GM23248 (cell line): ENCODE measurements at places on chromosomes 16 and 17. TPM values are rescaled to one million over a fixed set of nuclear protein-coding genes. Genes with fewer than 3 reads are reported as not detected.

DNA sequence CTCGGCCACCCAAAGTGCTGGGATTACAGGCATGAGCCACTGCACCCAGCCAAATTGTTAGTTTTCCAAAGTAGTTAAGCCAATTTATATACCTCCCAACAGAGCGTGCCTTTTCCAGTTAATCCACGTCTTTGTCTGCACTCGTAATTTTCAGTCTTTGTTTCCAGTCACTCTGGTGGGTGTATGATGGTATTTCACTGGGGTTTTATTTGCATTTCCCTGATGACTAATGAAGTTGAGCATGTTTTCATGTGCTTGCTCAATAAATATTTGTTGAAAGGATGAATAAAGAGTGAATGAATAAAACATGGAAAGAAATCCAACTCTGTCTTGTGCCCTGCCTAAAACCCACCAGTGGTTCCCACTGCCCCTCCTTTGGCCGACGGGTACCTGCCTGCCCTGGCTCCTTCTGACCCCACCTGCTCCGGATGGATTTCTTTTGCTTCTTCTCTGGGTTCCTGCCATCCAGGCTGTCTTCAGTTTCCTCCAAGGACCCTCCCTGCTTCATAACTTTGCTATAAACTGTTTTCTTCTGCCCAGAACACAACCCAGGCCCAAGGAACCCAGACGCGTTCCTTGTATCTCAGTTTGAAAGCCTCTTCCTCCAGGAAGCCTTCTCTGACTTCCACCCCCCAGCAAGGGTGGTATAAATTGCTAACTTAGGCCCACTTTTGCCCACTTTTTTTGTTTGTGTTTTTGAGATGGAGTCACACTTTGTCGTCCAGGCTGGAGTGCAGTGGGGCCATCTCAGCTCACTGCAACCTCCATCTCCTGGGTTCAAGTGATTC, 3.0 kb upstream of the ABCC1 start:
- peak; percentile 89 for DNase-seq

GRCh38 chr16:57590654-57591085, 37.8 kb upstream of the ADGRG1 start:
- DNase-seq = peak; percentile 86

GRCh38 chr17:40557531-40558299, 7.6 kb downstream of the CCR7 start:
- no peak for DNase-seq

DNA sequence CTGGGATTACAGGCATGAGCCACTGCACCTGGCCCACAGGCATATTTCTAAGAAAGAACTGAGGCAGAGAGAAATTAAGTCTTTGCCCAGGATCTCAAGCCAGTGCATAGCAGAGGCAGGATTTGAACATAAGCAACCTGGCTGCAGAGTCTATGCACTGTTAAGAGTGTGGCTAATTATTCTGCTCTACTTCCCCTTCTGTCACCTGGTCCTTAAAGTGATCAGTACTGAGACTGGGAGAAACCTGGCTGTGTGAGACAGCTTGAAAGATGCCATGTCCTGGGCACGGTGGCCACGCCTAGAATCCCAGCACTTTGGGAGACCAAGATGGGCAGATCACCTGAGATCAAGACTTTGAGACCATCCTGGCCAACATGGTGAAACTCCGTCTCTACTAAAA, 58.1 kb downstream of the IQCK start:
- no peak for DNase-seq

DNA sequence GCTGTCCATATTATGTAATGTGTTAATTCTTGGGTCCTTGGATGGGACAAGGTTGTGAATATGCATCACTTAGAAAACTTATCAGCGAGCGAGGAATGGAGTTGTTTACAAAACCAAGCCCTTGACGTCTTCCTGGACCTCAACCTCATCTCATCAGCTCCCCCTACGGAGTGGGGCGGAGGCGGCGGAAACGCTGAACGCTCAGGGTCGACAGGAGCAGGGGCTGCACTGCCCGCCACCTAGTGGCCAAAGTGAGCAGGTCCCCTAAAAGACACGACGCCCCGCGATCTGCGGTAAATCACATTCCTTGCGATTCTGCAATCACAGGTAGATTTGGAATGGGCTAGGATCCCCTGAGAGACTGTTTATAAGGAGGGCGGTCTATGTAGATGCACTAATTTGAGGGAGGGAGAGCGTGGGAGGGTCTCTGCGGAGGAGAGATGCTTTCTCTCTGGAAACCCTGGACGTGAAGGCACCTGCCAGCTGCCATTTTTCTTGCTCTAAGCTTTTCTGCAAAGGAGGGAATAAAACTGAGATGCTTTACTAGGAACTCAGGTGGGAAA, 5.4 kb upstream of the ICAM2 start:
- DNase-seq = peak; percentile 78

GRCh38 chr16:81940781-81941560, 70.3 kb downstream of the SDR42E1 start:
- DNase-seq = peak; percentile 81

DNA sequence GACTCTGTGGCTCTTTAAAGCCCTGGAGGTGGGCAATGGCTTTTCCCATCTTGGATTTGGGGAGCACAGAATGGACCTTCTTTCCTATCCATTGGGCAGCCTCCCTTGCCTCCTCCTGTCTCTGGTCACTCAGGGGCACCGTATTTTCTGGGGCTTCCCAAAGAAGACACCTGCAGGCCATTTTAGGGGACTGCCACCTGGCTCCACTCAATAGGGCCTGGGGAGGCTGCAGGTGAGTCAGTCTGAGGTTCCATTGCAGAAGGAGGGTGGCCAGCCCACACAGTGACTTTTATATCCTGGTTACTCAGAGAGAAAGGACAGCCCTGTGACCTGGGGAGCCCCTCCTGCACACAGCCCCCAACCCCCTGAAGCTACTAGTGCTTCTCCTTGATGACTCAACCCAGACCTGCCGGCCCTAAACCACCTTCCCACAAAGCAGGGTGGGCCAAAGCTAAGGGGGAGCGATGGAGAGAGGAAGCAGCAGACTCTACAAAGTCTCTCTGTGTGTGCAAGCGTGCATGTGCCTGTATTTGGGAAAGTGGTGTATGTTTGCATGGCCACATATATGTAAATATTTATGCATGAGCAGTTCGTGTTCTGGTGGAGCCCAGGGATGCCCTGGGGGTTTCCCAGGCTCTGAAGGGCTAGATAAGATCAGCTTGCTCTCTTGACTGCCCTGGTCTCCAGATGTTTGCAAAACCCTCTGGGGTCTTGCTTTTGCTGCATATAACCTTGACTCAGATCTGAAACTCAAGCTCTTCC, 5.0 kb downstream of the CX3CL1 start:
- no peak for DNase-seq

DNA sequence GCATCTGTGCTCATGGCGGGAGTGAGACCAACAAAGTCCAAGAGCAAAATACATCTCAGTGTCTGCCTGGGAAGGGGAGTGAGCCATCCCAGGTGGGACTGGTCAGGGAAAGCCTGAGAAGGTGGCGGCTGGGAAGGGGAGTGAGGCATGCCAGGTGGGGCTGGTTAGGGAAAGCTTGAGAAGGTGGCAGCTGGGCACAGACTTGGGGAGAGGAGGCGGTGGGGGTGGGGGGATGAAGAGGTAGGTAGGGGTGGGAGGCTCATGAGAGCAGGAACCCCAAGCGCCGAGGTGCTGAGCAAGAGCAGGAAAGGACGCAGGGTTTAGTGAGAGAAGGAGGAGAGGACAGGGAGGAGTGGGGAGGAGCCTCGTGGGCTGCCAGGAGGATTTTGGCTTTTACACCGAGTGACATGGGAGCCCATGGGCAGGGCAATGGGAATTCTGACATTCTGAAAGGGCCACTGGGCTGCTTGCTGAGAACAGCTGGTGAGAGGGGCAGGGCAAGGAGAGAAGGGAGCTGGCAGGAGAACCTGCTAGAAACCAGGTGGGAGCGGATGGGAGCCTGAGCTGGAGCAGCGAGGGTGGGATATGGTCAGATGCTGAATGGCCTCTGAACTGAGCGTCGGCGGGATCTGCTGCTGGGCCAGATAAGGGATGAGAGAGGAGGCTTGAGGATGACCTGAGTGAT, 256.1 kb upstream of the RPL38 start:
- no peak for DNase-seq

GRCh38 chr17:78609191-78609641, 32.0 kb upstream of the DNAH17 start:
- no peak for DNase-seq

Gene TMEM238L
- not detected in 2 replicates for total RNA-seq

Gene KRT25
- total RNA-seq = not detected in 2 replicates

Gene NPIPB8
- not detected in 2 replicates for total RNA-seq
